ENCODE measurements at places on chromosomes 3 and 15. TPM values are rescaled to one million over a fixed set of nuclear protein-coding genes. Genes with fewer than 3 reads are reported as not detected.

DNA sequence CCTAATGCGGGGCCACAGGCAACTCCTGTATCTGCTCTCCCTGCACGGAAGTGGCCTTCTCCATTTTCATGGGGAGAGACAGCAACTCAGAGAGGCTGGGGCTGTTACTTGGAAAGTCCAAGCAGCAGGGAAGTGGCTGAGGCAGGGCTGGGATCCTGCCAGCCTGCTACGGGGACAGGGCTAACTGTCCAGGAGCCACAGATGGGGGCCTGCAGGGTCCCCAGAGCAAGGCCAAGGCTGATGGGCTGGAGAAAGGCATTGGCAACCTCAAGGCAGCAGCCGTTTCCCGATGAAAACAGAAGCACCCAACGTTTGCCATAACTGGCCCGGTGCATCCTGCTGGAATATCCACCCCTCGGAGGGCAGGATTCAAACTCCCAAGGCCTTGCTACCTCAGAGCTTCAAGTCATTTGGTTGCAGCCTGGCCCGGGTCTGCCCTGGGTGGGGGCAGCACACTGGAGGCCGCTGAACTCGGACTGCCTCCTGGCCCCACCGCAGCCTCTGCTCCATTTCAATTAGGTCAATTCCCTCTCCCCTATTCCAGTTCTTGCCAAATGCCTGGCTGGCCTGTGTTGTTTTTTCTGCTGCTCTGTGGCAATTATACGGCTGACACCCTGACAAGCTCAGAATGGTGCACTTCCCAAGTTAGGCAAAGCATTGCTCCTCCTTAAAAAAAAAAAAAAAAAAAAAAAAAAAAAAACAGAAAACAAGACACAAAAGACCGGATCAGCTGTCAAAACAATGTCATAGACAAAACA, 143.5 kb downstream of the NUP210 start:
- no peak for DNase-seq

Gene KBTBD12
- not detected for total RNA-seq

DNA sequence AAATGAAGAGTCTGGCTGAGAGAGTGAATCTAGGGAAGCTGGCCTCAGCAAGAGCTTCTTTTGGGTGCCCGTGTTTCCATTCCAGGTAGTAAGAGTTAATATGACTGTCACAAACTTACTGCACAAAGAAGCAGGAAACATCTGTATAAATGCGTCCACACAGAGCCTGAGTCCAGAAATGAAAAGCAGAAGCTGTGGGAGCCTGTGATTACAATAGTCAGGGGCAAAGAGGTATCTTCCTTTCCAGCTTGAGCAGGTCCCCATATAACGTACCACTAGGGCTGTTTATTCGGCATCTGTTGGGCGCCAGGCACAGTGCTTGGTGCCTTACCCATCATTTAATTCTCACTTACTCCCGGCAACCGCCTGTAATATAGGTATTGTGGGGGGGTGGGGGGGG, 40.5 kb upstream of the B3GNT5 start:
- no peak for DNase-seq

- DNase-seq, result no peak
Observed at GRCh38 chr15:86647810-86648440, 568.3 kb downstream of the AGBL1 start.

DNA sequence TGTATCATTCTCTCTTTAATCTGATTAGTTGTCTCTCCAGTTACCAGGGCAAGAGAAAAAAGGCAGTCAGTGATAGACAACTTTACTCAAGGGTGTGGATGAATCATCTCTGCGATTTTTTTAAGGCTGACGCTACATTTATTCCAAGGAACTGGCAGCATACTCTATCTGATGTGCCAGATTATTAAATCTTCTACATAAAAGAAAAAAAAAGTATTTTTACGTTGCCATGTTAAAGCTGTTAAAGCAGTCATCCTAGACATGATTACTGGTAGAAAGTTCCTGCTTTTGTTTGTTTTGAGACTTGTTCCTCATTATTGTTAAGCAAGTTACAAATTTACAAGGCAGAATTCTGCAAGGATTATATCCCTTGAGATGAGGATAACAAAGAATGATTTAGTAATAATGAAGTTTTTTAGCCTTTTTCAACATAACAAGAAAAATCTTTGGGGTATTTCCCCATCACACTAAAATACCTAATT, 121.7 kb downstream of the CBLB start:
- DNase-seq, result peak; percentile 59

DNA sequence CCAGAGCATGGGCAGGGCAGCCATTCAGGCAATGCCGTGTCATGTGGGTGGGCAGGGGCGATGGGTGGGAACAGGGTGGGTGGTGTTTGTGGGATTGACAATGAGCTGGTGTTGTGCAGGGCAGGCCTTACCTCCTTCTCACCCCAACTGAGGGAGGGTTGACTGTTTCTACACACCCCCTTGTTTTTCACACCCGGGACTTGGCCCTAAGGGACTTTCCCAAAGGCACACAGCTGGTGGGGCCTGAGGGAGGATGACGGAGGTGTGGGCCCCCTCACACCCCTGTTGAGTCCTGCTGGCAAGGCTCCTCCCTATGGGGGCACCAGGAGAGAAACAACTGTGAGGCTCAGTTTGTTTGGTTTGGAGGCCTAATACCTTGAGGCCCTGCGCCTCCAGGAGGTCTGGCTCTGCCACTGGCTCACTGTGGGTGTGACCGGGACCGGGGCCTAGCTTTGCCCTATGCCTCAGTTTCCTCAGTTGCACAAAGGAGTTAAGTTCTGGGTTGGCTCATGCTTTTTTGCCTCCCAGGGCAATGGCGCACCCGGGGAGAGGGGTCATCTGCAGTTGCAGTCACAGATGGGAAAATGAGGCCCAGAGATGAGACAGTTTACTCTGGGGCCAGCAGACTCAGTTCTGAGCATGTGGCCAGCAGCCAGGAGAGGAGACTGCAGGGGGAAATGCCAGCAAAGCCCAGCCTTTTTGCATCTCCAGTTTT, 5.1 kb upstream of the DNAH1 start:
- DNase-seq, result no peak

DNA sequence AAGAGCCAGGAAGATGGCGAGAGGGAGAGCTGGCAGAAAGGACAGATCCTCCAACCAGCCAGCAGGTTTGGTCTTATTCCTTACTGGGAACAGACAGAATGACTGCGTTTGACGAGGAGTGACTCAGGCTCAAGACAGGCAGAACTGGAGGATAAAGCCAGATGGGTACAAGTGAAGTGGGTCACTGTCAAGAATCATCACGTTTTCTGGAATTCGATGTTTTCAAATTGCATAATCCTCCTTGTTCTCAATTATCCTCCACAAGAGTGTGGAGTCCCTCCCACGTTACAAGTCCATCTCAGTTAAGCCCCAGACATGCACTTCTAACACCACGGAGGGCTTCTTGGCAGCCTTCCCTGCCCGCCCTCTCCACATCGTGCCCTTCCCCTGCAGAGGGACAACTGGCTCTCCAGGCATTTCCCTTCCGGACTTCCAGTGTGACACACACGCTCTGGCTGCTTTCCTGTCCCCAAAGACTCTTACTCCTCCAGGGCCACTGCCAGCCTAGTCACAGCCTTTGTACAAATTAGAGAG, 183.1 kb downstream of the CHST2 start:
- DNase-seq, result peak; percentile 84

Gene CHL1
- total RNA-seq, result not detected

GRCh38 chr3:57062101-57062631, 1.7 kb downstream of the SPATA12 start:
- no peak for DNase-seq

Gene MINAR1
- 2.3 TPM for total RNA-seq

DNA sequence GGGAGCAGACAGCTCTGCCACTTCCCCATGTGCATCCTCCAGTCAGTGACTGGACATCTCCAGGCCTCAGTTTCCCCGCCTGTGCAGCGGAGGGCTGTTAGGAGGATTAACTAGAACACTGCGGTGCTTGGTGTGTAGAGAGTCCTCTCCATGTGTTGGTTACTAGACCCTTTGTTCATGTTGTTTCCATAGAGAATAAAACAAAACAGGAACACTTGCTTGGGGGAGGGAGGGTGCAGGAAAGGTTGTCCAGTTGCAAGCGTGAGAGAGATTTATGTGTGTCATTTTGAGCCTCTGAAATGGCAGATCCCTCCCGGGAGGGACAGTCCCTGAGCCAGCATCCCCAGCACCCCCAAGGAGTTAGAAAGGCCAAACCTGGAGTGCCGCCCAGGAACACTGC, 184.0 kb upstream of the LYSMD4 start:
- no peak for DNase-seq

Gene GDPGP1
- total RNA-seq, result 5.2 TPM

Gene SERINC4
- total RNA-seq, result under 0.01 TPM

DNA sequence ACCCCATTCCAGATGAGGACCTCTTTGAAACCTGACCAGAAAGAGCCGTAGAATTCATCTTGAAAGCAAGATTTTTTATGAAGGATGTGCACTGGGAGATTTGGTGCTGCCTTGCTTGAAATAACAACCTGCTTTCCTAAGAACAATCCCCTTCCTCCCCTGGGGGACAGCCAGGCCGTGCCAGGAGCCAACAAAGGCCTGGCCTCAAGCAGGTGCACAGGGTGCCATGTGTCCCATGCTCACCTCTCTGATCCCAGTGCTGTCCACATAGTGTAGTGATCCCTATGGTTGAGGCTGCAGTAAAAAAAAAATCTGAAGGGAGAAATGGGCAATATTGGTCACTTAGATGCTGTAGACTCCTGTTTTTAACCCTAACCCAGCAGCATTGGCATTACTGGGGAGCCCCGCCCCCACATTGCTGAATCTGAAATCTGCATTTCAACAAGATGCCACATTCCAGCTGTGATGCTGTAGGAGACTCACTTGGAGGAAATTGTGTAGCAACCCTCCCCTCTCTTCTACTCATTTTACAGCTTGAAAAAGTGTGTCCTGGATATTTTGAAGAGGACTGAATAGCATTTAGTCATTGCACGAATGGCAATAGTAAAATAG, 171.2 kb downstream of the APBA2 start:
- no peak for DNase-seq

Gene PATL2
- 0.97 TPM for total RNA-seq

Gene PLOD2
- 154 TPM for total RNA-seq

GRCh38 chr3:135229018-135229495, 434.0 kb downstream of the EPHB1 start:
- no peak for DNase-seq

Gene ACAD9
- 41.6 TPM for total RNA-seq

- no peak for DNase-seq
Observed at GRCh38 chr15:52656412-52656811, 22.8 kb downstream of the ATOSA start.

Gene SACM1L
- total RNA-seq, result 53.1 TPM

DNA sequence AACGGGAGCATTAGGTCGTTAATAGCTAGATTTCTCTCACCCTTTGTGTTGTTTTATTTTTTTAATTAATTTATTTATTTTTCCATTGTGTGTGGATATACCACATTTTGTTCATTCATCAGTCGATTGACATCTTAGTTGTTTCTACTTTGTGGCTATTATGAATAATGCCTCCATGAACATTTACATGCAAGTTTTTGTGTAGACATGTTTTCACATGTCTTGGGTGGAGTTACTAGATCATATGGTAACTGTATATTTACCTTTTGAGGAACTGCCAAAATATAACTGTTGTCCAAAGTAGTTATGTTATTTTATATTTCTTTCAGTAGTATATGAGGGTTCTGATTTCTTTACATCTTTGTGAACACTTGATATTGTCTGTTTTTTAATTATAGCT, 18.8 kb downstream of the ZWILCH start:
- no peak for DNase-seq

Data from fibroblast of villous mesenchyme (primary cell).